ENCODE measurements at places on chromosomes 13 and 19.

GRCh38 chr13:113083402-113084061 lies 22.1 kb upstream of the F7 start:
- DNase-seq, result no peak

GRCh38 chr13:51134763-51135365 lies 23.8 kb upstream of the C13orf42 start:
- DNase-seq, result no peak

GRCh38 chr19:45995715-45996385 lies 583 bp downstream of the CCDC61 start:
- DNase-seq, result no peak

DNA sequence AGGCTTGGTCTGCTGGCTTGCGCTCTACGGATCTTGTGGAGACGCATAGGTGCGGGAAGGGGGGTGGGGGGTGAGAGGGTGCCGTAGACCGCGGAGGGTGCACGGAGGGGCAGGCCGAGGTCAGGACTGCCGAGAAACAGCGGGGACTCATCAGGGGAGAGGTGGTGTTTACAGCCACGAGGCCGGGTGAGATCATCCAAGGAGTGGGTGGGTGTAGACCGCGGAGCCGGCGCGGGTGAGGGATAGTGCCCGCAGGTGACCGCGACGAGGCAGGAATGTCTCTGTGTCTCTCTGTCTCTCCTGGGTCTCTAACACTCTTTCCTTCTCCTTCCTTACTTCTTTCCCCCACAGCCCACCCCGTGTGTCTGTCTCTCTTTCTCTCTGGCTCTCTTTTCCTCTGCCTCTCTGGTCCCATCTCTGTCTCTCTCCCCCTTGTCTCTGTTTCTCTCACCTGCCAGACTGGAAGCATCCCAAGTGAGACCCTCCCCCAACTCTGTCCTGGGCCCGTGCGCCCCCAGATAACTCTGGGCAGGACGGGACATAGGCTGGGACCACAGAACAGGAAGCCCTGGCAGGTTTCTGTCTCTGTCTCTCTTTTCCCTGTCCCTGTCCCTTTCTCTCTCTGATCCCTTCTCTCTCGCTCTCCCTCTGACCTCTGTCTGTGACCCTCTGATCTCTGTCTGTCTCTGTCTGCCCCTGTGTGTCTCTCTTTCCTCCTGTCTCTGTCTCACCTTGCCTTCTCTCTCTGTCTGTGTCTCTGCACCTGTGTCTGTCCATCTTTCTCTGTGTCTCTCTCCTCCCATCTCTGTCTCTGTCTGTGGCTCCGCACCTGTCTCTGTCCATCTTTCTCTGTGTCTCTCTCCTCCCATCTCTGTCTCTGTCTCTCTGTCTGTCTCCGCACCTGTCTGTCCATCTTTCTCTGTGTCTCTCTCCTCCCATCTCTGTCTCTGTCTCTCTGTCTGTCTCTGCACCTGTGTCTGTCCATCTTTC lies 1.8 kb upstream of the KLK4 start:
- no peak for DNase-seq

- no peak for DNase-seq
Observed at GRCh38 chr13:65454403-65454802, 1775.7 kb downstream of the PCDH9 start.

DNA sequence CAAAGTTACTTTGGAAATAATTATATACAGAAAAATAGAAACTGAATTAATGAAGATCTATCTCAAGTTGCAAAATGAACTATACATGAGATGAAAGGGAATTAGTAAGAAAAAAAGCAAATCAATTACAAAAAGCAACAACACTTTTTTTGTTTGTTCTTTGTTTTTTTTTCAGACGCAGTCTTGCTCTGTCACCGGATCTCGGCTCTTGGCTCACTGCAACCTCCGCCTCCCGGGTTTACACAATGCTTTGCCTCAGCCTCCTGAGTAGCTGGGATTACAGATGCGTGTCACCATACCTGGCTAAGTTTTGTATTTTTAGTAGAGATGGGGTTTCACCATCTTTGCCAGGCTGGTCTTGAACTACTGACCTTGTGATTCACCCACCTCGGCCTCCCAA lies 2.2 kb downstream of the ZNF415 start:
- DNase-seq, result no peak

- no peak for DNase-seq
Observed at GRCh38 chr13:95367309-95367843, 66.1 kb upstream of the ABCC4 start.
